ENCODE measurements at places on chromosomes 7 and 10. TPM values are rescaled to one million over a fixed set of nuclear protein-coding genes. Genes with fewer than 3 reads are reported as not detected.

The VSTM4 gene
- total RNA-seq = not detected

The GPER1 gene
- not detected for total RNA-seq

The NRBF2 gene
- 22.2 TPM for total RNA-seq

The SLC26A5 gene
- not detected for total RNA-seq

DNA sequence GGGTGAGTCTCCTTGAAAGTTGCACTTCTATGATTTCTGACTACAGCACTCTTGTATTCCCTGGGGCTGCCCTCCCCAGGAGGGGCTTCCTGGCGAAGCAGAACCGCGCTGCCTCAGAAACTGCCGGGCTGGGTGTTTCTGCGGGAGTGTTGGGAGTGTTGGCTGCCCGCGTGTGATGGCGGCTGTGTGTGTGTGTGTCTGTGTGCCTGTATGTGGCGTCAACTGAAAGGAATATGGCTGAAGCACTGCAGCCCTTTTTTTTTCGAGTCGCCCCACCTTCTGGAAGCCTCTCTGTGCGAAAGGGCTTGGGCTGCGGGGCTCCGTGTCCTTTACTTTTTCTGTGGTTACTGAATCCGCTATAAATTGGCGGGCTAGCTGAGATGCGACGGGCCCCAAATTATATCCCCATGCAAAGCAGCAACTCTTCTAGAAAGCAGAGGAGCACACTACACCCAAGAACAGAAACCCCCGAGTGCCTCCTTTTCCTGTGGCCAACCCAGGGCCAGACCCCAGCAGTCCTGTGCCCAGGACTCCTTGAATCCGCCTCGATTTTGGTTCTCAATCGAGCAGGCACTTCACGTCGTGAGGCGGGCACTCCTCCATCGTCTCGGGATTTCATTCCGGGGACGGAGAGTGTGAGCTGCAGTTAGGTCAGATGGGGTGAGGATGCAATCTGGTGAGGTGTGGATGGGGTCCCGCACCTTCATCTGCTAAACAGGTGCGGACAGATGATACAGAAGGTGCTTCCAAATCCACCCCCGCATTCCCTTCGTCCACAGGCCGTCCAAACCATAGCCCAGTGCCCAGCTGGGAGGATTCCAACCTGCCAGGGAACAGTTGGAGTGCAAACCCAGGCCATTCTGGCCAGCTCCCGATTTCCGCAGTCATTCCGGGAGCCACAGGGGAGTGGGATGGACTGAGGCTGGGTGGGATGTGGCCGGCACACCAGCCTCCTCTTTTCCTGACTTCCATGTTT, 22.5 kb upstream of the ZNF273 start:
- no peak for DNase-seq

GRCh38 chr7:112204499-112205342, 1.5 kb downstream of the DOCK4 start:
- DNase-seq = no peak

GRCh38 chr10:27654284-27654683, 91.3 kb downstream of the MKX start:
- no peak for DNase-seq

DNA sequence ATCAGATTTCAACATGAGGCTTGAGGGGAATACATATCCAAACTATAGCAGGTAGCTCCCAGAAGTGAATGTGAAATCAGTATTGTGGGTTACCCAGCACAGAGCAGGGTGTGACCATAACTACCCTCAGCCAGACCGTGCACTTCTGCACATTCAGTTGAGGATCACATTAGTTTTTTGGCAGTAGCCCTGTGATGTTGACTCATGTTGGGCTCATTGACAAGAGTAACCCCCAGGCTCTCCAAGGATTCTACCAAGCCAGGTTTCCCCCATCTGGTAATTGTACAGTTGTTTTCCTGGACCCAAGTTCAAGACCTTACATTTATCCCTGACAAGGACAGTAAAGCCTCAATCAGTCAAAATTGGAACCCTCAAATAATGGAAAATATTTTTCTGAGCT, 11.7 kb upstream of the CPA4 start:
- DNase-seq = no peak

All from T-helper 17 cell (primary cell).